Activated naive CD4-positive, alpha-beta T cell (primary cell): ENCODE measurements at places on chromosomes 5 and 9.

DNA sequence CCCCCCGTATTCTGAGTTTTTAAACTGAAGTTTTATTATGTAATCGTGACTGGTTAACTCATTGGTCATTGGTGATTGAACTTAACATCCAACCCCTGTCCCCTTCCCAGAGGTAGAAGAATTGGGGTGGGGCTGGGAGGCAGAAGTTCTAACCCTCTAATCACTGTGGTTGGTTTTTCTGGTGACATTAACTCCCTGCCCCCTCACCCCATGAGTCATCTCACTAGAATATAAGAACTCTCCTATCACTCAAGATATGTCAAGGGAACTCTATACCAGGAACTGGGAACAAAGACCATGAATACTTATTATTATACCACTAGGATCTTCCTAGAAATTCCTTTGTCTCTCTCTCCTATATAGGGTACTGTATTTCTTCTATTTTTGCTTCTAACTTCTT is 52.3 kb upstream of the CAVIN4 start:
- no peak for DNase-seq

- no peak for DNase-seq
Measured at GRCh38 chr5:150622157-150622556, 18.3 kb upstream of the SYNPO start.

GRCh38 chr5:9430306-9430705 is 115.6 kb downstream of the SEMA5A start:
- DNase-seq = no peak

DNA sequence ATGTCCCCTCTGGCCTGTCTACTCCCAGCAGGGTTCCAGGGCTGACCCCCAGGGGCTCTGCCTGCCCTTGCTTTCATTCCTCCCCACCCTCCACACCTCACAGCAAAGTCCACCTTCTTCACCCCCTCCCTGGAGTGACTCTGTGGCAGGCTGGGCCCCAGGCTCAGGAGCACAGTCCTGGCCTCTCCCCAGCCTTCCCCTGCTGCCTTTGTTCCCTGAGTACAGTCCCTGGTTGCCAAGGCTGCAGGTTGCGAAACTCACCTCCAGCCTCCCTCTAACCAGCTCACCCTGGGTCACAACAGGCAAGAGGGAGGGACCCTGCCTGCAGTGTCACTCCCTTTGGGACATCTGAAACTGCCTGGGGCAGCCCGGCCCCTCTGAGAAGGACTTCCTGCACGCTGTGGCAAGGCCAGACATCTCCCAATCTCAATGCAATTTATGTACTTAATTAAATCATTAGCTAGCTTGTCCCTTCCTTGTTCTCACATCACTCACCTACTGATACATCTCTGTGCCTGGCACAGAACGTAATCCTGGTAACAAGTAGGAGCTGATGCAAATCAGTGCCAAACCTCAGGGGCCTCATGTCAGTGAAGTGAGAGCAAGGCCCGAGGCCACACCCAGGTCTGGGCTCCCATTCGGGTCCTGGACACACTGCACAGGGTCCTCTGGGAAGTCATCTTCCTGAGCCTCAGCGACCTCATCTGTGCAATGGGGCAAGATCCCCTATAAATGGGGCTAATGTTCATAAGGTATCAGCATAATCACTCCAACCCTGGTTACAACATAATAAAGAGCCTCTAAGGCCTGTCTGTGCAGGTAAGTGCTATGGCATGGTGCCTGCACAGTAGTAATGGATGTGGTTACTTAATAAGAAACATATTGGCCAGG is 27.3 kb upstream of the TRIM14 start:
- DNase-seq = no peak

GRCh38 chr9:133050781-133051180 is 11.0 kb upstream of the CEL start:
- DNase-seq = no peak

DNA sequence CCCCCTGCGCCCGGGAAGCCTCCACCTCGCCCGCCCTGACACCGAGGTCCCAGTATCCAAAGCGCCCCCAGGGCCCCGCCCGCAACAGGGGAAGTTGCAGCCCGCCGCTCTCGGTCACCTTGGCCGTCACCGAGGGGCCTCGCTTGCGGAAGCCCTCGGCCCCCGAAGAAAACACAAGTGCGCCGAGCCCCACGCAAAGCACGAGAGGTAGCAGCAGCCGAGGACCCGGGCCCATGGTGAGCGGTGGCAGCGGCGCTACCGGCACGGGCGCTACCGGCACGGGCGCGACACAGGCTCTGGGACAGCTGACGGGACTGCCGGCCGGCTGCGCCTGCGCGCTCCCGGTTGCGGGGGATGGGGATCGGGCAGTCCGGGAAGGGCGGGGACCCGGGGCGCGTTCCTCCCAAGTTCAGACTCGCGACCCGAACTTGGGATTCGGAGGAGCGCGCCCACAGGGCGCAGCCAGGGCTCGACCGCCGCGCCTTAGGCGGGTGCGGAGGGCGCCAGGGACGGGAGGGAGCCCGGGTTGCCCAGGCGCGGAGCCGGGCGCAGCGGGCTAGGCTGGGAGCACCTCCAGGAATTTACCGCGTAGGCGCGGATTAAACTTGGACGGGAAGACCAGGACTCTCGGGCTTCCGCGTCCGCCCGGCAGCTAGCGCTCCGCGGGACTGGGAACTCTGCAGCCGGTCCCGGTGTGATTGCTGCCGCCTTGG is at the start of gene PPIC:
Gene PPIC, minus strand, starts transcription at position 335 of the 713 bp plus-strand sequence. Its CDS starts 100 bp downstream, at position 235.
- no peak for DNase-seq

- no peak for DNase-seq
Measured at GRCh38 chr5:61333321-61333953, 1.4 kb downstream of the ZSWIM6 start.

DNA sequence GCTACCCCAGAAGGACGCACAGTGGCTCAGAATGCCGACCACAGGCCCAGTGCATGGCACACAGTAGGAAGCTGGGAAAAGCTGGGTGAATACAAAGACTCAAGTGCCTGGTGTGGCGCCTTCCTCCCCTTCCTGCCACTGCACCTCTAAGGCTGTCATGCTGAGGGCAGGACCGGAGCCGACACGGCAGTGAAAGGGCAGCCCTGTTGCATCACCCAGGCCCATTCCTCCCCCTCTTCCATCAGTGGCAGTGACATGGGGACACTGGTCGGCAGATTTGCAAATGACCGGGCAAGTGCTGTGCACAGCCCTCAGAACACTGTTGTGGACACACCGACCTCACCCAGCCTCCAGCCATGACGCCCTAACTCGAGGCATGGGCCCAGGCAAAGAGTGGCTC is 84.0 kb downstream of the STK10 start:
- DNase-seq = no peak

- no peak for DNase-seq
Measured at GRCh38 chr9:6955251-6955921, 197.6 kb downstream of the KDM4C start.

DNA sequence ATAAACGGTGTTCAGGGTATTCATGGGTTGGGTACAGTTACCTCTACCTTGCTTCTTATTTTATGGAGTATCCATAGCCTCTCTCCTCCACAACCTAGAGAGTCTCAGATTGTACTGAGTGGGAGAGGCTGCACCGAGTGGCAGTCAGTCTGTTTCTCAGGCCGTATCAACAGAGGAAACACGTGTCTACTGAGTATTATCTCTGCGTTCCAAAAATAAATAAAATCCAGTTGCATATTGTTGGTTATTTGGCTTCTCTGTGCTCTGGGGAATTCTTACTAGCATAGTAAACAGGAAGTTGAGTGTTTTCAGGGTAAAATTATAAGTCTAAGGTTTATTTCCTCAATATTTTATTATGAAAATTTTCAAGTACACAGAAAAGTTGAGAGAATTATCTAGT is 231.0 kb downstream of the ARHGEF28 start:
- DNase-seq = no peak
